ENCODE measurements at places on chromosomes 3 and 15.
A peak's percentile ranks its signal among the peaks of the same experiment; 100 is the strongest.

- no peaks in the 10 kb centered on the region for H3K27me3 ChIP-seq
- no peaks in the 10 kb centered on the region for H3K4me1 ChIP-seq
- H3K27ac ChIP-seq = no peak overlapping the region
- no peak overlapping the region for H3K4me3 ChIP-seq
- no peak for DNase-seq
These were observed 40.0 kb upstream of the TEX9 start for GRCh38 chr15:56325186-56325585.

- H3K4me3 ChIP-seq = no peak overlapping the region
- DNase-seq = no peak
- H3K27me3 ChIP-seq = no peaks in the 10 kb centered on the region
- no peak overlapping the region for H3K27ac ChIP-seq
- H3K36me3 ChIP-seq = peaks cover 5% of the 10 kb centered on the region
These were observed 33.3 kb downstream of the SLC24A1 start for GRCh38 chr15:65655026-65655425.

DNA sequence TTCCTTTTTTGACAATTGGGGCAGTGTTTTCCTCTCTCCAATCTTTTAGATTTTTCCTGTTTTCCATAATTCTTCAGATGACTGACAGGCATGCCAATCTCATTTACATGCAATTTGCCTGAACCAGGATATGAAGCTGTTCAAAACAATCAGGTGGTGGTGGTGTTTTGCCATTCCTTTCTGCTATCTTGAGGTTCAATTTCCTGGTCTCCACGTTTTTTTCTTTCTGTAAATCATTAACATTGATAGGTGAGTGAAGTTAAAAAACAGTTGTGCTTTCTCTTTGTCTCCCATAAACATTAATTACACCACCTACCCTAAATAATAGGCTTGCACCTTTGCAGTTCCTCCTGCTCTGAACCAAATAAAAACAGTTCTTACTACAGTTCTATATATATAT lies 49.1 kb downstream of the C2CD4A start:
- DNase-seq = peak; percentile 56
- H3K27me3 ChIP-seq = no peaks in the 10 kb centered on the region
- peak overlapping the region; percentile 35 for H3K27ac ChIP-seq

DNA sequence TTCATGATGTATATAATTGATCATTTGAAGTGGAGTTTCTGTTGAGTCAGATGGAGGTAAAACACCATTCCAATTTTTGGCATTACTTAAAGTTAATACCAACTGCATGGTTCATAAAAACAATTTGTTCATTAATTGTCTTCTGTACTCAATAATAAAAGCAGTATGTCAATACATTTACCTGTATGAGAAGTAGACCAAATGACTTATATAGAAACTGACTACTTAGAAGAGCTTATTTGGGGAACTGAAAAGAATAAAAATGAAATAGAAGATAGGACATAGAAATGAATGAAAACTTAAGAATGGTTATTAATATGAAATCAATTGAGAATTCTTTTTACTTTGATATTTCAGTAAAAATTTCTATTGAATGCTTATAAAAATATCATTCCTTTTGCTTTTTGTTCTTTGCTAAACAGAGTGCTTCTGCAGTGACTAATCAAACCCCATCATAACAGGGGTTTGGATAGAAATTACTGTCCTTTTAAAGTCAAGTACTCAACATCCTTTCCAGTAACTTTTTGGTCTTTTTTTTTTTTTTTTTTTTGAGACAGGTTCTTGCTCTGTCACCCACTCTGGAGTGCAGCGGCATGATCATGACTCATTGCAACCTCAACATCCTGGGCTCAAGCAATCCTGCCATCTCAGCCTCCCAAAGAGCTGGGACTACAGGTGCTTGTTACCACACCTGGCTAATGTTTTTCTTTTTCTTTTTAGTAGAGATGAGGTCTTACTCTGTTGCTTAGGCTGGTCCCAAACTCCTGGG lies 6.5 kb upstream of the CRYBG3 start:
- no peak overlapping the region for H3K4me3 ChIP-seq
- no peaks in the 10 kb centered on the region for H3K4me1 ChIP-seq
- H3K27ac ChIP-seq = no peak overlapping the region

DNA sequence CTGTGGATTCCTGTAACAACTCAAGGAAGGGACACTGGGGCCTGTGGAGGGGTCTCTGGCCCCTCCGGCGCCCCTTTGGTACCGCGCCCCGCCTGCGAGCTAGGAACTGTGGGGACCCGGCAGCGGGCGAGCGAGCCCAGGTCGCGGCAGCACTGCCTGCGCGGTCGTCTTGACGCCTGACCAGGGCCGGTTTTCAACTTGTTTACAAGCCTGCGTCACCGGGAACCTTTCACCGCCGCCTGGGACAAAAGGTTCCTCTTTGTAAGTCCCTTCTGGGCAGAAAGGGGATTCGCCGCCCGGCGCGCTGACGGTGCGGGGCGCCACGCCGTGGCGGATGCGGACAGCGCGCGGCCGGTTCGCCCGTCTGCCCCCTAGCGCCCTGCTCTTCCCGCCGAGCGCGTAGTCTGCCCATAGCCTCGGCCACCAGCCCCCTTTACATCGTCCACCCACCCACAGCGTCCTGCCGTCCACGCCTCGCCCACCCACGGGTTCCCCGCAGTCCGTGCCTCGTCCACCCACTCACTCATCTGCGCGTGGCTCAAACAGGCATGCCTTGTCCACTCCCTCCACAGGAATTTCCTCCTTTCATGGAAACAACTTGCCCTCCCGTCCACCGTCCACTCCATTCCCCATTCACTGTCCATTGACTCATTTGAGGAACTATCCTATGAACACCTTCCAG lies 5.5 kb upstream of the CFAP100 start:
- DNase-seq = peak; percentile 92
- H3K4me1 ChIP-seq = no peaks in the 10 kb centered on the region
- no peaks in the 10 kb centered on the region for H3K36me3 ChIP-seq

DNA sequence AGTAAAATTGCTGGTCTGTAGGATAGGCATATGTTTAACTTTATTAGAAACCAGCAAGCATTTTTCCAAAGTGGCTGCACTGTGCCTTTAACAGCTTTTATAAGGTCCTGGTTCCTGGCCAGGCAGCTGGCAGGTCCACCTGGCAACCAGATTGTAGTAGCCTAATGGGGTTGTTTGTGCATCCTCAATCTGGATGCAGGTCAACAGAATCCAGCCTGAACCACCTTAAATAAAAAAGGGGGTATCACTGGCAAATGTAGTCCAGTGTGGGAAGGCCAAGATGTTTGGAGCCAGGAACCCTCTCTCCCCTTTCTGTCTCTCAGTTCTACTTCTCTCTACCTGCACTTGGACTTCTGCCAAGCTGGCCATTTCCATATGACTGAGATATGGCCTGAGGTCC lies 200.3 kb downstream of the ZNF621 start:
- H3K4me3 ChIP-seq = no peak overlapping the region
- no peaks in the 10 kb centered on the region for H3K27me3 ChIP-seq
- DNase-seq = no peak
- no peak overlapping the region for H3K27ac ChIP-seq

Measured in kidney (tissue), 22 donors.